ENCODE measurements at places on chromosomes 12 and 14. TPM values are rescaled to one million over a fixed set of nuclear protein-coding genes. Genes with fewer than 3 reads are reported as not detected.

The JPH4 gene
- total RNA-seq, result not detected

The LTB4R2 gene
- total RNA-seq, result 13.0 TPM

The IAPP gene
- not detected for total RNA-seq

The GPR65 gene
- total RNA-seq, result 11.4 TPM

The TBX3 gene
- not detected for total RNA-seq

The TAS2R30 gene
- total RNA-seq, result 4.3 TPM

The NEUROD4 gene
- not detected for total RNA-seq

The IGFBP6 gene
- total RNA-seq, result 0.65 TPM

The CLEC4C gene
- total RNA-seq, result not detected

The CLEC1A gene
- not detected for total RNA-seq

The NAA30 gene
- total RNA-seq, result 18.8 TPM

The KRT71 gene
- total RNA-seq, result not detected

The PRB2 gene
- not detected for total RNA-seq

The REP15 gene
- total RNA-seq, result not detected

The RAN gene
- total RNA-seq, result 325 TPM

The CD163L1 gene
- 0.33 TPM for total RNA-seq

The KRT79 gene
- not detected for total RNA-seq

The AQP2 gene
- total RNA-seq, result not detected

The LETMD1 gene
- total RNA-seq, result 91.2 TPM

The MGP gene
- 4.1 TPM for total RNA-seq

The FBLN5 gene
- 7.2 TPM for total RNA-seq

The SDS gene
- total RNA-seq, result not detected

The PZP gene
- not detected for total RNA-seq

The OAS2 gene
- total RNA-seq, result 40.9 TPM

The SPTLC2 gene
- 22.6 TPM for total RNA-seq

The RNASE4 gene
- not detected for total RNA-seq

The CLEC4E gene
- not detected for total RNA-seq

The PIK3C2G gene
- not detected for total RNA-seq

The CCDC197 gene
- not detected for total RNA-seq

The KRT73 gene
- 10.0 TPM for total RNA-seq

The PPM1H gene
- total RNA-seq, result not detected

The RPL10L gene
- not detected for total RNA-seq

The BATF gene
- total RNA-seq, result 5.7 TPM

The SIX4 gene
- not detected for total RNA-seq

The TMCC3 gene
- total RNA-seq, result 0.71 TPM

The TGM1 gene
- total RNA-seq, result 6.9 TPM

The GLIPR1L1 gene
- not detected for total RNA-seq

The HOXC9 gene
- not detected for total RNA-seq

The RNASE3 gene
- total RNA-seq, result not detected

The FSCB gene
- total RNA-seq, result not detected

The SPIC gene
- total RNA-seq, result not detected

The CBLN3 gene
- total RNA-seq, result 4.8 TPM

The RERGL gene
- not detected for total RNA-seq

The TTC6 gene
- total RNA-seq, result not detected

The TAS2R8 gene
- not detected for total RNA-seq

The VRTN gene
- not detected for total RNA-seq

The ENDOU gene
- total RNA-seq, result not detected

The CIT gene
- 2.3 TPM for total RNA-seq

All from naive thymus-derived CD8-positive, alpha-beta T cell (primary cell).